ENCODE measurements at places on chromosomes 13 and 19.

GRCh38 chr19:1052349-1052975, 12.6 kb downstream of the ABCA7 start:
- DNase-seq = no peak

DNA sequence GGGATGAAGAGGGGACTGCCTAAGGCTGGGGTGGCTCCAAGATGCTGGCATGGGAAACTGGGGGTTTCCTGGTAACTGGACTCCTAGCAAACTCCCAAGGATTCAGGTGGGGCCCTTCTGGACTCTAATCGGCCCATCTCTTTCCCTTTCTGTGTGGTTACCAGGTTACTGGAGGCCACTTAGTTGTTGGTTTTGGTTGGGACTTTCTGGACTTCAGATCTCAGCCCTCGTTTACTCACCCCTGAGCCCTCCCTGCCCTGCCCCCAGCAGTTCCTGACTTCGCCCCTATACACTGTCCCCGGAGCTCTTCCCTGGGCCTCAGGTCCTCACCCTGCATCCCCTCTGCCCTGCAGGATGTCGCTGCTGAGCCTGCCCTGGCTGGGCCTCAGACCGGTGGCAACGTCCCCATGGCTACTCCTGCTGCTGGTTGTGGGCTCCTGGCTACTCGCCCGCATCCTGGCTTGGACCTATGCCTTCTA, 328 bp downstream of the CYP4F12 start:
- DNase-seq = no peak

DNA sequence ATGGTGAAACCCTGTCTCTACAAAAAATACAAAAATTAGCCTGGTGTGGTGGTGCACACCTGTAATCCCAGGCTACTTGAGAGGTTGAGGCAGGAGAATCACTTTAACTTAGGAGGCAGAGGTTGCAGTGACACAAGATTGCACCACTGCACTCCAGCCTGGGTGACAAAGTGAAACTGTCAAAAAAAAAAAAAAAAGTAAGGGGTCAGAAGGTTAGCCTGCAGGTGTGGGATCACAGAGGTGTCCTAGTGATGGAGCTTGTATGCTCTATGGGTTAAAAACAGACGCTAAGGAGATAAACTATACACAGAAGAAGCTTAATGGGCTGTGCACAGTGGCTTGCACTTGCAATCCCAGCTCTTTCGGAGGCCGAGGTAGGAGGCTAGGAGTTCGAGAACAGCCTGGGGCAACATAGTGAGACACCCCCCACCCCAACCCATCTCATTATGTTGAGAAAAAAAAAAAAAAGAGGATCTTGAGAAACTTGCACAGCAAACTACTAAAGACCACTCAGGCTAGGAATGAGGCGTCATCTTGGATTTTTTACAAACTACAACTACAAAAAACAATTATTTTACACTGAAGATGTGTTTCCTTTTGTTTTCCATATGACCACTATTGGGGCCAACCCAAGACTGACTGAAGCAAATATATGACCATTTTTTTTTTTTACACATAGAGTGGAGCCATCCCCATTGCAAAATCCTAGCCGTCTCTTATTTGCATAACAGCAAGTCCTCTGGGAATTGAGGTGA, 7.9 kb downstream of the FOSB start:
- DNase-seq = no peak

GRCh38 chr13:86810361-86810760, 860.8 kb upstream of the SLITRK5 start:
- DNase-seq = no peak

DNA sequence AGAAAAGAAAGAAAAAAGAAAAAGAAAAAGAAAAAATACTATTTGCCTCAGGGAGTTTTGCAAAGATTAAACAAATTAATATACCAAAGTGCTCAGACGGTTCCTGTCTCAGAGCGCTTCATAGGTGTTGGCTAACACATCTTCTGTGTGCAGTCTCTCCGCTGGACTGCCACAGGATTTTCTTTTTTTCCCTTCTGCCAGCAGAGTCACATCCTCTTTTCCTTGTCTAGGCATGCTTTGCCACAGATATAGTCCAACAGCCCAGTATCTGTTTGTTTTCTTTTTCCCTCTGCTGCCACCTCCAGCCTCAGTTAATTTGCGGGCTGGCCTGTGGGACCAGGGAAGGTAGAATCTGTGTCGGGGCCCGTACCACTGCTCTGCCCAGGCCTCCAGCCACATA, 3.4 kb upstream of the URAD start:
- no peak for DNase-seq

- no peak for DNase-seq
Measured at GRCh38 chr13:93562676-93563075, 336.1 kb downstream of the GPC6 start.

DNA sequence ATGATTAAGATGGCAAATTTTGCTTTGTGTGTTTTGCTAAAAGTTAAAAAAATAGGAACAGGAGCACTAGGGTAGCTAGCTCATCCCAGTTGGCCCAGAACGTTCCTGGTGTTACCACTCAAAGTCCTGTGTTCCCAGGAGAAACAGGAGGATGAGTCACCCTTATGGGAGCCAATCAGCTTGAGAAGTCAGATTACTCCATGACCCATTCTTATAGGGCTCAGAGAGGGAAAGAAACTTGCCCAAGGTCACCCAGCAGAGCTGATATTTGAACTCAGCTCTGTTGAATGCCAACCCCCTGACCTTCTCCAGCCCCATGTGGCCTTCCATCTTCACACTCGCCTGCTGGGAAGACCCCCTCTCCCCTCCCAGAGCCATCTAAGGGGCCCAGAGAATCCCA, 13.0 kb downstream of the NMRK2 start:
- no peak for DNase-seq

DNA sequence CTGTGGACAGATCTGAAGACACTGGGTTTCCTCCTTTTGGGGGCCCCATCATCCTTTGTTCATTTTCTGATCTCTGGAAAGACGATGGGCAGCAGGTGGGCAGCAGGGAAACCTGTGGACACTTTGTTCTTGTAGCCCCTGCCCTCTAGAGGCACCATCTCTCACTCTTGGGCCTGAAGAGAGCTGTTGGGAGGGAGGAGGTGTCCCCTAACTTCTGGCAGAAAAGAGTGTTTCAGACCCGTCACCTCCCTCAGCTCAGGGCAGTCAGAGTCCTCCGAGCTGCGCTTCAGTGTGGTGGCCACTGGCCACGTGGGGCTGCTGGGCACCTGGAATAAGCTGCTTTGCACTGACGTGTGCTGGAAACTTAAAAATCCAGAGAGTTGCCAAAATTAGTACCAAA, 26.9 kb upstream of the RNF17 start:
- no peak for DNase-seq

- DNase-seq = no peak
Measured at GRCh38 chr13:43303033-43303729, 279.8 kb downstream of the DNAJC15 start.

DNA sequence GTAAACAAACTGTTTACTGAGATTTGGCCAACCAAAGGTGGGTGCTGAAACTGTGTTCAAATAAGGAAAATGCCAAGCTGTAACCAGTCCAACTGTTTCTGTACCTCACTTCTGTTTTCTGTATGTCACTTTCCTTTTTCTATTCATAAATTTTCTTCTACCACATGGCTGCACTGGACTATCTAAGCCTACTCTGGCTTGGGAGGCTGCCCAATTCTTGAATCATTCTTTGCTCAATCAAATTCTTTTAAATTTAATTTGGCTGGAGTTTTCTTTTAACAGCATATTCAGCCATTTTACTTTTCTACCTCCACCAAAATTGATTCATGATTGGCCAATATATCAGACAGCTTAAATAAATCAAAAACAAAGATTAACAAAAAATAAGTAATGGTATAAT, 1575.5 kb upstream of the SPRY2 start:
- no peak for DNase-seq

DNA sequence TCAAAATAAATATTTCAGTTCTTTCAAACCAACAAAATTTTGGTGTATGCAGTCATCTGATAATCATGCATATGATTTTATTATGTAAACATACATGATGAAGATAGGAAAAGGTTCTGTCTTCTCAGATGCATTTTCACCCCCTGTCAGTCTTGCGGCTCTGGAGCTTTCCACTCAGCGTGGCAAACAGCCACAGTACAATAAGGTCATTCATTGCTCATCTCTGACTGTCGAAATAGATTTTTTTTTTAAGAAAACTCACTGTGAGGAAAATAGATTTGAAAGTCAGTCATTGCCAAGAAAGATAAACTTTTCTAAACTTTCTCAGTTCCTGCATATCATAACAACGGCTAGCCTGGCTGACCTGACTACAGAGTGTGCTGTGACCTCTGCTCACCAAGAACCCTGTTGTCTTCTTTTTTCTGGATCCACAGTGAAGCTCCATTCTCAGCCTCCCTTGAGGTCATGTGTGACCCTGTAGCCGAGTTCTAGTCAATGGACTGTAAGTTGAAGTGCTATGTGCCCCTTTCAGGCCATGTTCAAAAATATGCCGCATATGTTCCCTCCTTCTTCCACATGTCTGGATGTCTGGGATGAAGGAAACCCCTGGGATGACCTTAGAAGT, 519.6 kb downstream of the KLF5 start:
- no peak for DNase-seq

GRCh38 chr19:342128-342455, 2.5 kb downstream of the MIER2 start:
- DNase-seq = no peak

- DNase-seq = no peak
Measured at GRCh38 chr19:57171551-57172081, 4.3 kb upstream of the DUXA start.

GRCh38 chr13:40665126-40666044, 1.1 kb downstream of the FOXO1 start:
- DNase-seq = peak; percentile 9

DNA sequence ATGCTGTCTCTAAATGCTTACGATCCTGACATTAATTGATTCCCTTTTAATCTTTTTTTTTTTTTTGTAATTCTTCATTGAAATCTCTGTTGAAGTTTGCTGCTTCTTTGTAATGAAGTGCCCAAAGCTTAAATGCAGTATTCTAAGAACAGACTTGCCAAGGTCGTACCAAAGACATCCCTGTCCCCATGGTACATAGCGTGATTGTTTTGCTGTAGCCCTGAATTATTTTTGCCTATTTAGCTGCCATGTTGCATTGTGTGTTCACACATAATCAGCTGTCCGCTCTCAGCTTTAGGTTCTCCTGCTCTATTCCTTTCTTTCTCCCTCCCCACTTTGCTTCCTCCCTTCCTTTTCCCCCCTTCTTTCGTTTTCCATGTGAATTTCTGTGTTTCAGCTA, 21.1 kb downstream of the FGF9 start:
- DNase-seq = no peak

DNA sequence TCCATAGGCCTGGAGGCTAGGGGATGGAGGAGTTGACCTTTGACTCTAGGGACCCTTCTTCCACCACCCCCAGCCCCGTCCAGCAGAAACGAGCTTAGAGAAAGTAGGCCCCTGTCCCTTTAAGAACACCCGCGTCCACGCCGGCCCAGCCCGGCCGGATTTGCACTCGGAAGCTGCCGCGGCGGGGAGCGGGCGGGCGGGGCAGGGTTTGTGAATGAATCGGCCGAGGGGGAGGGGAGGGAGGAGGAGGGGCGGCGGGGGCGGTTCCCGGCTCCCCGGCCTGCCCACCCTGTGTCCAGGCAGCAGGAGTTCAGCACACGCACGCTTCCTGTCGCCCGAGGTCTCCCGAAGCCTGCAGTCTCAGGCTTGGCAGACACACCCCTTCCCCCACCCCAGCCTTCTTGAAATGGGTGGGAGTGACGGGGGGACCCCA, 1.5 kb downstream of the UNC13A start:
- DNase-seq = no peak

DNA sequence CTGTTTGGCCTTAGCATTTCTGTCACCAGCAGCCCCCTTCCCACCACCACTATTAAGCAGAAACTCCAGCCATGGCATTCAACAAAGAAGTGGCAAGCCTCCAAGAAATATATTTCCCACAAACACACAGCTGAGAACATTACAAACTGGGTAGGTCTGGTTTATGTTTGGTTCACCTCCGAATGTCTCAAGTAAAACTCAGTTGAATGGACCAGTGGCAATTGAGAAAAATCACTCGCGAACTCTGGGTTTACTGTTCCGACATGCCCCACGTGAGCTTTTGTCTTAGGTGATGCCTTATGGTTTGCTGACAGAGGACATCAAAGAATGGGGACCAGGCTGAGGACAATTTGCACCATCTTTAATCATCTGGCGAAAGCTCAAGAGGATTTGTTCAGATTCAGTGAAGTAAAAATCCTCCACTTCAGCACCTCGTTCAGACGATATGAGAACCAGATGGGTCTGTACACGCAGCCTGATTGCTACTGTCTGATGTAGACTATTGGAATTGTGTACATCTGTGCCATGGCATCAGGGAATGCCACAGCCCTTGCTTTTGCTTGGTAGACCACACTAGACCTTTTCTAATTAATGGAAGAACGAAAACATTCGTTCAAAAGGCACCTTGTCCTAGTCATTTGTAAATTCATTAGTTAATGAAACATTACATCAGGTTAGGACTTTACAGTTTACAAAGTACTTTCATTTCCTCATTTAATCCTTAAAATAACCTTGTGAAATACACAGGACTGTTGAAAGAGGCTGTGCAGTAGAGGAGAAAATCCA, 59.4 kb downstream of the SLC10A2 start:
- DNase-seq = no peak

DNA sequence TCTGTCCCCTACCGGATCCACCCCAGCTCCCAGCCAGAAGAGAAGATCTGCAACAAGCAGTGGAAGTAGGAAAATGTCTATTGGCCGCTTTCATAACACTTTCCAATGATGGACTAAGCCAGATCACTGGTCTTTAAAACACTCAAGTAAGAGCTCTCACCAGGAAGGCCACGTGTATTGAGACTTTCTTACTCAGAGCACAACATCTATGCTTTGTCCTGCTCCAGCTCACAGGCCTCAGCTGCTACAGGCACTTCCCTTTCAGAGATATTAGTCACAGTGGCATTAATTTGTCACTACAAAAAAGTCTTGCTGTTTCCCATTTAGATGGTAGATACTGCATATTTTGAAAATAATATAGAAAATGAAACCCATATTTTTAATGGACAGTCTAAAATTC, 164.2 kb downstream of the ABCC4 start:
- no peak for DNase-seq

DNA sequence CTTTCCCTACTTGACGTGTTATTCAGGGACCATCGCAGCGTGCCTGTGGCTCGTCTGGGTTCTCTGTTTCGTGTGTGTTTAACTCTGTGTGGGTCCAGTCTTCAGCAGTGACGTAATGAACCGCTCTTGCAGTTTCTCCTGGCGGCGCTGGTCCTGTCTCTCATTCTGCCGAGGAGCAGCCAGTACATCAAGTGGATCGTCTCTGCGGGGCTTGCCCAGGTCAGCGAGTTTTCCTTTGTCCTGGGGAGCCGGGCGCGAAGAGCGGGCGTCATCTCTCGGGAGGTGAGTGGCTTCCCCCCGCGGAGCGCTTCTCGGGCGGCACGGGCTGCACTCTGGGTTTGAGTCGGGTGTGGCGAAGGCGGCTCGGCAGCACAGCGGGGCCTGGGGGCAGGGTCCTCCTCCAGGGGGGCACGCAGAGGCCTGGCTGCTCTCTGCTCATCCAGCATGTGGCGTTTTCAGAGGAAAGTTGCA, 36.3 kb upstream of the TFDP1 start:
- no peak for DNase-seq

GRCh38 chr19:55238030-55238429, 9.5 kb upstream of the TMEM86B start:
- no peak for DNase-seq

GRCh38 chr13:46893221-46893740, 3.6 kb downstream of the HTR2A start:
- no peak for DNase-seq

GRCh38 chr19:13260883-13261653, 110.9 kb downstream of the IER2 start:
- DNase-seq = no peak

Measured in stimulated activated CD8-positive, alpha-beta memory T cell treated with anti-CD3 and anti-CD28 coated beads, Interleukin-12 subunit alpha, Interleukin-12 subunit beta, amount 100 ng/mL, for 1 hour (primary cell).